ENCODE measurements at places on chromosomes 4 and X.
A peak's percentile ranks its signal among the peaks of the same experiment; 100 is the strongest.

GRCh38 chrX:8879750-8880149, 78.6 kb upstream of the FAM9A start:
- no peak for DNase-seq

DNA sequence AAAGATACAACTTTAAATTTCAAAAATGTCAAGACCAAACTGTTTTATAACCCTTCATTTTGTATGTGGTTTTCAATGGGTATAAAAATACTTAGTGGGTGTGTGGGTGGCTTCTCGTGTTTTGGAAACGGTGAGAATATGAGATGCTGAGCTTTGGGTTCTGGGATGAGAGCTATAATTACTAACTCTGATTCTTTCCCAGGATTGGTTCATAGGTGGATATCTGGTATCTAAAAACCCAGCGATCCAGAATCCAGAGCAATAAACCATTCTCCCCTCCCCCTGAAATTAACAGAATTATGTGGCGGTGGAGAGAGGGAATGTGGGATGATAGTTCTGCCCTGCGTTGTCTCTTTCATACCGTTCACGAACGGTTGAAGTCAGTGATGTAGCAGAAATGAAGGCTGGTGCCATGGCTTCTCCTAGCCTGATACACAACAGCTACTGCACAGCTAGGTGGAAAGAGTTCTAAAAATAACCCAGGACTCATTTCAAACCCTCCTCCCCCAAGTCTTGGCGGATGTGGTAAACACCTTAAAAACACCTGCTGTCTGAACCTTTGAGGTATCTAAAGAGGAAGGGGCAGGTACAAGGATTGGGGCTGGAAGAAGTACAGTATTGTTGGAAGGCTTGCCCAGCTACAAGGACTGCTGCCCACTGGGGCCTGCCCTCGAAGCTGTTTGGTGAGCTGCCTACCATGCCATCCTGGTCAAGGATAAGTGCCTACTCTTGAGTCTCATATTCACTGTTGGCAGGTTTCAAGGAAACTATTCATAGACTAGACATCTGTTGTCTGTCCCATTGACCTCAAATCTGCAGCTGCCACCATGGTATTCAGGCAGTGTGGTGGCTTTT, 44.5 kb downstream of the SEPTIN11 start:
- DNase-seq: no peak

DNA sequence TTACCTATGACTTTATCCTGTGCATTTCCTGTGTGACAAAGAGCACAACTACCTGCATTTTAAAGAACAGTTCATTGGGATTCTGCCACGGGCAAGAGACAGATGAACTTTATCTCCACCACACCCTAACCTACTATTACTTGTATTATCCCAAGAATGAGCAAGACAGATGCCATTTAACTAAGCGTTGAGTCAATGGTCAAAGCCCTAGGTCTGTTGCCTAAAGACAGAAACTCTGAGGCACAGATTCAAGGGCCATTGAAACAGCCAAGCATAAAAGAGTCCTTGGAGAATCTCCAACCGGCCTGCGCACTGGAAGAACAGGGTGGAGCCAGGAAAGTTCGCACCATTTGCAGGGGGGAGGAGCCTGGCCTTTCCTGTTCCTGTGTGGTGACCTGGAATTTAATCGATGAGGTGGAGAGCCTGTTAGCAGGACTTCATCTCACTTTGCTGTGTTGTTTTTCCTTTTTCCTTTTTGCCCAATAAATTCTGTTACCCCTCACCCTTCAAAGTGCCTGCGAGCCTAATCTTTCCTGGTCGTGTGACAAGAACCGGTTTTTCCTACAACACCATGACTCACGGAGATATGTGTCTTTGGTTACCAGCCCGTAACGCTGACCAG, 146.4 kb upstream of the DIAPH2 start:
- DNase-seq: no peak

- DNase-seq: no peak
Observed at GRCh38 chr4:17280261-17281018, 231.4 kb downstream of the QDPR start.

- no peak for DNase-seq
Observed at GRCh38 chr4:128858879-128859671, 49.6 kb downstream of the JADE1 start.

- no peak for DNase-seq
Observed at GRCh38 chr4:24730256-24731001, 64.9 kb upstream of the SOD3 start.

- no peak for DNase-seq
Observed at GRCh38 chr4:102761296-102761701, 531 bp upstream of the MANBA start.

GRCh38 chr4:183722731-183723560, 63.9 kb downstream of the TRAPPC11 start:
- DNase-seq: peak; percentile 38

GRCh38 chrX:53357799-53358530, 64.5 kb downstream of the SMC1A start:
- no peak for DNase-seq
